SJCRH30 (cell line): ENCODE measurements at places on chromosomes 6 and 20. TPM values are rescaled to one million over a fixed set of nuclear protein-coding genes. Genes with fewer than 3 reads are reported as not detected.

Gene SLC35D3
- 0.05 and 0.06 TPM in 2 replicates for total RNA-seq

Gene HSPA1B
- 106 and 118 TPM in 2 replicates for total RNA-seq

Gene SAPCD1
- 0.89 and 1.4 TPM in 2 replicates for total RNA-seq

DNA sequence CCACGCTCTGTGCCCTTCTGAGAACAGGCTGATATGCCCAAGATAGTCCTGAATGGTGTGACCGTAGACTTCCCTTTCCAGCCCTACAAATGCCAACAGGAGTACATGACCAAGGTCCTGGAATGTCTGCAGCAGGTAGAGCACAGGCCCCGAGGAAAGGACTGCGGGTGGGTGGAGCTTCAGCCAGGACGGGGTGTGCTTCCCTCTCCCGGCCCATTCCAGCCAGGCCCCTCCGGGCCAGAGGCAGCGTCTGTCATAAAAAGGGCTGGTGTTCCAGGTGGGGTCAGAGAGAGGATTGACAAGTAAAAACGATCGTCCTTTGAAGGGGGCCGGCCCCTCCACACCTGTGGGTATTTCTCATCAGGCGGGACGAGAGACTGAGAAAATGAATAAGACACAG lies 1.3 kb downstream of the RTEL1 start:
- H3K27me3 ChIP-seq, result no peaks in the 10 kb centered on the region
- H3K36me3 ChIP-seq, result peaks cover 28% of the 10 kb centered on the region
- H3K27ac ChIP-seq, result no peak overlapping the region
- no peak for DNase-seq
- H3K4me1 ChIP-seq, result peaks cover 6% of the 10 kb centered on the region; the same call in 1 of the 2 replicates

- H3K4me1 ChIP-seq, result no peaks in the 10 kb centered on the region
- H3K27me3 ChIP-seq, result no peaks in the 10 kb centered on the region
- no peak overlapping the region for H3K27ac ChIP-seq
- no peak for DNase-seq
- H3K36me3 ChIP-seq, result no peaks in the 10 kb centered on the region
Observed at GRCh38 chr6:106556368-106556960, 72.8 kb downstream of the RTN4IP1 start.

GRCh38 chr6:52416629-52417151 lies 3.5 kb upstream of the EFHC1 start:
- no peaks in the 10 kb centered on the region for H3K27me3 ChIP-seq
- peak overlapping the region; percentile 65 for H3K27ac ChIP-seq

- H3K36me3 ChIP-seq, result no peaks in the 10 kb centered on the region
- H3K27me3 ChIP-seq, result no peaks in the 10 kb centered on the region
- DNase-seq, result no peak
- no peaks in the 10 kb centered on the region for H3K4me1 ChIP-seq
Observed at GRCh38 chr6:9927275-9927674, 487.6 kb downstream of the TFAP2A start.
